ENCODE measurements at places on chromosomes 16 and 17. TPM values are rescaled to one million over a fixed set of nuclear protein-coding genes. Genes with fewer than 3 reads are reported as not detected.
A peak's percentile ranks its signal among the peaks of the same experiment; 100 is the strongest.

The SGF29 gene
- total RNA-seq: 9.1 TPM

DNA sequence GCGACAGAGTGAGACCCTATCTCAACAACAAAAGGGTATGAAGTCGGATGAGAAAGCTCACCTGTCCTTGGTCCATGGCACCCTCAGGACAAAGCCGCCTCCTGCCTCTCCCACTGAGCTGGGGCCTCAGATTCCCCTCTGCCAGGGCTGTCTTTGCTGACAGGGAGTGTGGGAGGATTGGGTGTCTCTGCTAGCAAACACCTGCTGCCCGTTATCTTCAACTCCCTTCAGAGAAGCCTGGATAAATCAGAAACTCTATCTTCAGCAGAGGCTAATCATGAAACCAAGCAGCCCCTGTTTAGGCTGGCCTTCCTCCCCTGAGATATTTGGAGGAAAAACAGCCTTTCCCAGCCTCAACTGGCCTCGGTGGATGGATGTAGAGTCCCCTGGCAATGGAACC is 36.3 kb upstream of the CDH1 start:
- no peak for DNase-seq

The FBXW10B gene
- 0.22 TPM for total RNA-seq

The ADAD2 gene
- total RNA-seq: not detected

GRCh38 chr17:58335779-58336455 is 7.3 kb upstream of the TSPOAP1 start:
- no peak for DNase-seq

DNA sequence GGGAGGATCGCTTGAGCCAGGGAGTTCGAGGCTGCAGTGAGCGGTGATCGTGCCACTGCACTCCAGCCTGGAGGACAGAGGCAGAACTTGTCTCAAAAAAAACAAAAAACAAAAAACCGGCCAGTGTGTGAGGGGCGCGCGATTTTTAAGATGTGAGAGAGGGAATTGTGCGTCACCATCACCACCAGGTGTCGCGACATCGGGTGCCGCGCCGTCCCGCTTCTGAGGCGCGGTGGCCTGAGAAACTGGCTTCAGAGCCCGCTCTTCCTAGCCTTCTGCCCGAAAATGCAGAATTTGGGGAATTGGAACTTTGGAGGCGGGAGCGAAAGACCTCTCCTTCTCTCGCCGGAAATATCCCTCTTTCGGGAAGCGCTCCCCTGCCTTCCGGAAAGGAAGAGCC is 524.8 kb downstream of the KCNJ18 start:
- DNase-seq: no peak

- no peak for DNase-seq
These were observed 217.2 kb downstream of the CA10 start for GRCh38 chr17:51941272-51941671.

DNA sequence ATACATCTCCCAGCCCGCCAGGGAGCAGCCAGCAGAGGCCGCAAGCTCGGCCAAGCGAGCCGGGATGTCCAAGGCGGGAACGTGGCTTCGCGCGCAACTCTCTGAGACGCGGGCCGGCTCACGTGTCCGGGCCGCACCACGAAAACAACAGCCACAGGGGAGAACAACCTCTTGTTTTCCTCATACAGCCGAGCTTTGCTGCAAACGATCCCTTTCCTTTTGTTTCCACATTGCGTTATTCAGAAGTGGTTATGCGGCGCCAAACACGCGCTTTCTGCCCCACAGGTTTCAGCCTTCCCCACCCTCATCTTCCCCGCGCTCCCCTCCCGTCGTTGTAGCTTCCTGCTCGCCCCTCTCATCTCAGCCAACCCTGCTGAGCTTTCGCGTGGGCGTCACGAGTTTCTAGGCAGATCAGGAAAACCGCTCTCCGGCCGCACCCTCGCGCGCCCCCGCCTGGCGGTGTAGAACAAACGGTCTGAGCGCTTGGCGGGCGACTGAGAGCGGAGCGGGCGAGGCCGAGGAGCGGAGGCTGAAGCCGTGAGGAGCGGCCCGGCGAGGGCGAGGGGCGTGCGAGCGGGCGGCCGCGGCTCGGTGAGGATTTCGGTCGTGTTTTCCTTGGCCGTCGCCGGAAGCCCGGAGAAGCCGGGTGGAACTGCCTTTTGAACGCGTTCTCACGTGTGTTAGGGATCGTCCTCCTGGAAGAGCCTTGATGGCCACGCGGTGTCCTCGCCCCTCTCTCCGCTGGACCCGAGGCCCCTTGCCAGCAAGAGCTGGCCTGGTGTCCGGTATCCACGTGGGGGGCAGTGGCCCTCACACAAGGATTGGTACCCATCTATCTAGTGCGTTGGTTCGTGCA is 6.6 kb upstream of the SMARCD2 start:
- peak; percentile 91 for DNase-seq

The HOXB3 gene
- total RNA-seq: 1.7 TPM

The KRTAP4-12 gene
- total RNA-seq: not detected

DNA sequence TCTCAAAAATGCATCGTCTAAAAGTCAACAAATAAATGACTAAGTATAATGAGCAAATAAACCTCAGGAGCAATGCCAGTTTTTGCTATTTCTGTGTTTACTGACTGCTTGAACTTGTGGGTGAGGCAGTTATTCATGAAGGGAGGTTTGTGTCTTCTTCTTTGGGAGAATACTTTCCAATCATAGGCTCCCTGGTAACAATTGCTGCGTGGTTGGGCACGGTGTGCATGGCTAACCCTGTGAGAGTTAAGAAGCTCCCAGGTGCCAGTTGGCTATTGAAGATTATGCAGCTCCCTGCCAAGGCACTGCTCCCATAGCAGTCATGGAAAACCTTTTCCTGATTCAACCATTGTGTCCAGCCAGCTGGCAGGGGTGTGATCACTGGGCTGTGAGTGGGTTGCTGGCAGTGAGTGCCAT is 775.9 kb upstream of the GOT2 start:
- DNase-seq: no peak

DNA sequence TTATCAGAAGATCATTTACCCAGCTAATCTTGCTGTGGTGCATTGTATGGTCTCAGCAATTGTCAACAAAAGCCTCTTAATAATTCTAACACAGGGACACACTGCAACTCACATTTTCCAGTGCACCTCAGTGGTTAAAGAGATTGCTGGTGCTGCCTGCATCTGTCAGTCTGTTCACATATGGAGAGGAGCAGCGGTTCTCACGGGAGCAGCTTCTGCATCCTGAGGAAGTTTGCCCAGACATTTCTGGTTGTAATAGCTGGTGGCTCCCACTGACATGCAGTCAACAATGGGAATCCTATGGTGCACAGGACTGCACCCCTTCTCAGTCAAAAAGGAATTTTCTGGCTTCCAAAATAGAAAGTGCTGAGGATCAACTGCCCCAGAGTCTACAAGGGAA is 7.8 kb downstream of the GGA2 start:
- peak; percentile 61 for DNase-seq

GRCh38 chr17:73091770-73092522 is 542 bp downstream of the SLC39A11 start:
- peak; percentile 12 for DNase-seq

DNA sequence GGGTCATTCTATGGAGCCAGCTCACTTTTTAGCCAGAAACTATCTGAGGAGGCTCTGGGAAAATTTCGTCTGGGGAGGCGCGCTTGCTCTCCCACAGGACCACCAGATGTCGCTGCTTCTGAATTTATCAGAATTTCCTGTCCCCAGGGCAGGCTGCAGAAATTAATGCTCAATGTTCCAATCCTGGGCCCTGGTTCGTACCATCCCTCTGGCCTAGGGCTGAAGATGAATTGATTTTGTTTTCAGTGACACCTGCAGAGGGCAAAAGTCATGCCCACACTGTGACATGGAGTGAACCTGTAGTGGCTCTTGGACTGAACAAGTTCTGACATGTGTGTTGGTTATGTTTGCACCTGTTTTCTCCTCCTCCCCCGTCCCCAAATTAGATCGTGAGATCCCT is 482.6 kb downstream of the NPIPA7 start:
- peak; percentile 38 for DNase-seq

DNA sequence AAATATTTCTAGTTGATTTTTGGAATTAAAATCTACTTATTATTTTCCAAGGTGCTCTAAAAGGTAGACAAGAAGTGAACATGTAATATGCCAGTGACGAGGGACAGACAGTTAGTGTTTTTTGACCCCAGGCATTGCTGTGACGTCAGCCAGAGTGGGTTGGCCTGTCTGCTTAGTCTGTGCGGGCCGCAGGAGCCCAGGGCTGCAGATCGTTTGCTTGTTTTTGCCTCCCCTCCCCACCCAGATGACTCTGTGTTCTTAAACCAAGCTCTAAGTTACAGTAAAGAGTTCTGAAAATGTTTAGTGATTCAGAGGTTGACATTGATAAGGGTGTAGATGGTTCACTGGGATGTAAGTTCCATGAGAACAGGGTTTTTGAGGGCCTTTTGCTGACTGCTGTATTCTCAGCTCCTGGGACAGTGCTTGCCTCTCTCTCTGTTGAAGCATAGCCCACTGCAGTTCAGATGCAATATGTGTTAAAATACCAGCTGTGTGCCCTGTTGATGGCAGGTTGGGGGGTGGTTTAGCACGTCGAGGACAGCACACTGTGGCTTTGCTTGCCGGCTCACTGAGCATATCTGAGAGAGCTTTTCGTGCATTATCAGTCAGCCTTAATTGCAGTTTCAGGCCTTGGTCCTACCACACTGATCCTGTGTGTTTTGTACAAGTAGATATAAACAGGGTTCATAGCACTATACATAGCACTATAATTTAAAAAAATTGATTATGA is 64.8 kb downstream of the SEC14L1 start:
- DNase-seq: no peak

GRCh38 chr17:47792979-47793378 is 28.6 kb downstream of the OSBPL7 start:
- no peak for DNase-seq

GRCh38 chr17:33494151-33494550 is 201.1 kb upstream of the ASIC2 start:
- no peak for DNase-seq

The SOST gene
- total RNA-seq: not detected

The NOXO1 gene
- under 0.01 TPM for total RNA-seq

The SGSH gene
- total RNA-seq: 9.2 TPM

GRCh38 chr16:75218256-75219076 is at the start of gene CTRB1:
Gene CTRB1, plus strand, starts transcription at chr16:75218988. Its CDS starts 20 bp downstream, at chr16:75219008.
- DNase-seq: no peak

GRCh38 chr17:60506312-60506711 is 19.7 kb downstream of the APPBP2 start:
- DNase-seq: peak; percentile 23

GRCh38 chr17:55356434-55357328 is 65.0 kb downstream of the MMD start:
- DNase-seq: peak; percentile 71

DNA sequence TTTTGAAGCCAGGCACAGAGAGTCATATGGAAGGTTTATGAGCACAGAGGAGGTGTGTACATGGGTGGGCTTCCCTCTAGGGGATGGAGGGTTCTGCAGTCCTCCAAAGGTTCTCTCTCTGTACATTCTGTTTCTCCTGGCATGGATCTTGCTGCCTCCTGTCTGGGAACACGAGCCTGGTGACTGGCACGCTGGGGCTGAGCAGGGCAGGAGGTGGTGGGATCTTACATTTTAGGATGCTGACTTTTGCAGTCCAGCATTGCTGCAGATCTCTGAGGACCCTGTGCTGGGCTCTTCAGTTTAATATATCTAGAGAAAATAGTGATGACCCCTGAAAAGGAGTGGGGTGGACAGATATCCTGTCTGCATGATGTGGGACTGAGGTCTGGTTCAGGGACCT is 23.0 kb downstream of the FOXL1 start:
- no peak for DNase-seq

DNA sequence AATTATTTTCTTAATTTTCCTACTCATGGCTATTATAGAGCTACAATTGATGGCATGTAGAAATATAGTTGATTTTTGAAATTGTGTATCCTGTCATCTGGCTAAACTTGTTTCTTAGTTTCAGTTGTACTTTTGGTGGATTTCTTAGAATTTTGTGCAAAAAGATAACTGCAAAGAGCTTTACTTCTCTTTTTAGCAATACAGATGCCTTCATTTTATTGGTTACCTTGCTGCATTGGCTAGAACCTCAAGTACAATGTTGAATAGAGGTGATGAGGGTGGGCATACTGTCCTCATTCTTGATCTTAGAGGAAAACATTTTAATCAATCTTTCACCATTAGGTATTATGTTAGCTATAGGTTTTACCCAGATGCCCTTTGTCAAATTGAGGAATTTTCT is 67.9 kb downstream of the METRNL start:
- no peak for DNase-seq

The ZNF768 gene
- total RNA-seq: 11.3 TPM

GRCh38 chr16:75931043-75931442 is 204.8 kb upstream of the CPHXL start:
- DNase-seq: no peak

GRCh38 chr17:15957608-15958307 is 12.8 kb downstream of the ADORA2B start:
- no peak for DNase-seq

DNA sequence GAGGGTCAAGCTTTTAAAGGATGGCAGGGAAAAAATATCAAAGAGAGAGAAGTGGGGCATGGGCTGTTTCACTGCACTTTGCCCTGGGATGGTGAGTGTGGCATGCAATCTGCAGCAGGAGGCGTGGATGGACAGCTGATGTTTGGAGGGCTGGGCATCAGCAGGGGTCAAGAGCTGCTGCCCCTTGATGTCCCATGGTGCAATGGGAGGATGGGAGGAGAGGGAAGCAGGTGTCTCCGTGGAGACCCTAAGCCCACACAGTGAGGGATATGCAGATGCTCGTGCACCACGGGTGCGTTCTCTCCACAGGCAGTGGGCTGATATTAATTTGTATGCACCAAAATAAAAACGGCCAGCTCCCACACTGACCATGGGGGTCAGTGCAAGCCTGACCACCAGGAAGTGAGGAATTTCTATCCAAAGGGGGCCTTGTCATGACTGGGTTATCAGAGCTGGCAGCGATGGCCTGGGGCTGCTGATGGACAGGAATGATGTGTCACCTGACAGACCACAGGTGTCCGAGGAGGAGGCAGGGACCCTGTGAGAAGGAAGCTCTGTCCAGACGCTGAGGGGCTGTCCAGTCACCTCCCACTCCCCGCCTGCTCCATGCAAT is 183.6 kb downstream of the IRF8 start:
- no peak for DNase-seq

DNA sequence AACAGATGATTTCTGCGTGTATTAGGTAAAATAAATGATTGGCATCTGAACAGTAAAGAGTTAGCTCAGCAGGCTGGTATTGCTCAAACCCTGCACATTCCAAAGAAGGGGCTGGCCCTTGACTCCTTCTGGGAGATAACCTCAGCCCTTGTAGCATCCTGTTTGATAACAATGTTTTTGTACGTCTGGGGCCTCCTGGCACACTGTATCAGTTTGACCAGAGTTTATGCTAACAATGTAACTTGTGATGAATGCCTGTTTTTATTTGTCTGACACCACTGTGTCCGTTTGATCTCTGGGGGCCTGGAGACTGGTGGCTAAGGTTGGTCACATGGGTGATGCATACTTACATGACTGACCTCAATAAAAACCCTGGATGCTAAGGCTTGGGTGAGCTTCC is 43.8 kb upstream of the NDRG4 start:
- no peak for DNase-seq

- peak; percentile 36 for DNase-seq
These were observed 21.8 kb downstream of the DRC3 start for GRCh38 chr17:17994271-17995069.

- DNase-seq: no peak
These were observed 1.5 kb downstream of the ASB16 start for GRCh38 chr17:44171931-44172455.

The CTF1 gene
- 0.40 TPM for total RNA-seq

Measured in lung microvascular endothelial cell (primary cell).